Cardiac muscle cell (in vitro differentiated cells and primary cell): ENCODE measurements at places on chromosomes 1 and 21.

DNA sequence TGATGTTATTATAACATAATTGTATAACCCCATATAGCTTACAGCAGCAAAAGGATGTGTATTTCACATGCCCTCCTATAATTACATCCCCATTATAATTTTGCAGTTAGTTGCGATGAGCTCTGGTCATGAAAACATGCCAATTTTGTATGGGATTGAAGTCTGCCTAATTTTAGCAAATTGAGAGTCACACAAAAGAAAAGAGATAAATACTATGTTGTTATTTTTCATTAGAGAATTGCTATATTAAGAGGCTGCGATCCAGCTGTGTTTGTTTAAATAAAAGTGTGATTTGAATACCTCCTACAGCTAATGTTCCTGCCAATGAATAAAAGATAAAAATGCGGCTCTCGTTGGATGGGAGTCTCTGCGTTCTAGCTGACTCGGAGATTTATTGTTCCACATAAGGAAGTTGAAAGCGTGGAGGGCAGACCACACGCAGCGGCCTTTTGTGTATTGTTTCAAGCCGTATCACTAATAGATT lies 461.0 kb upstream of the NFIA start:
- no peaks in the 10 kb centered on the region for H3K36me3 ChIP-seq
- peak; percentile 77 for DNase-seq
- H3K27me3 ChIP-seq = no peaks in the 10 kb centered on the region

DNA sequence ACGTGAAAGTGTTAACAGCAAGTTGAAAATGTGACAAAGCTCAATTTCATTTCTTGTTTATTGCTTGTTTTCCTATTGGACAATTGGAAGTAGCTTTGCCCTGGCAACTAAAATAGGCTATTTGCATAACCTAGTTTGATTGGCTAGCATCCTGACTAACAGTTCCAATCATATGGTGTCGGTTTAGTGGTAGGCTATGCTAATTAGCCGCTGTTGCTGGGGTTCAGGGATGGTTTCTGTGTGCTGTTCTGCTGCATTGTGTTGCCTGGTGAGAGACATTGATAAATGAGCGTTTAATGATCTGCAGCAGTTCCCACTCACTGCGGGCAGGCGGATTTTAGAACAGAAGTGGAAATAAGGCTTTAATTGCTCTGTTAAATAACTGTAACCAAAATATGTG lies 68.5 kb downstream of the DYRK1A start:
- H3K27me3 ChIP-seq = no peaks in the 10 kb centered on the region
- H3K4me3 ChIP-seq = peak overlapping the region; percentile 2
- H3K4me1 ChIP-seq = peaks cover 31% of the 10 kb centered on the region
- no peaks in the 10 kb centered on the region for H3K36me3 ChIP-seq
- peak overlapping the region; percentile 87 for H3K27ac ChIP-seq
- peak; percentile 96 for DNase-seq

- H3K27ac ChIP-seq = no peak overlapping the region
- H3K27me3 ChIP-seq = no peaks in the 10 kb centered on the region
- peaks cover 7% of the 10 kb centered on the region for H3K4me1 ChIP-seq
- H3K36me3 ChIP-seq = peaks cover 41% of the 10 kb centered on the region
- no peak for DNase-seq
Observed at GRCh38 chr1:160357286-160358002, 9.4 kb upstream of the NHLH1 start.

DNA sequence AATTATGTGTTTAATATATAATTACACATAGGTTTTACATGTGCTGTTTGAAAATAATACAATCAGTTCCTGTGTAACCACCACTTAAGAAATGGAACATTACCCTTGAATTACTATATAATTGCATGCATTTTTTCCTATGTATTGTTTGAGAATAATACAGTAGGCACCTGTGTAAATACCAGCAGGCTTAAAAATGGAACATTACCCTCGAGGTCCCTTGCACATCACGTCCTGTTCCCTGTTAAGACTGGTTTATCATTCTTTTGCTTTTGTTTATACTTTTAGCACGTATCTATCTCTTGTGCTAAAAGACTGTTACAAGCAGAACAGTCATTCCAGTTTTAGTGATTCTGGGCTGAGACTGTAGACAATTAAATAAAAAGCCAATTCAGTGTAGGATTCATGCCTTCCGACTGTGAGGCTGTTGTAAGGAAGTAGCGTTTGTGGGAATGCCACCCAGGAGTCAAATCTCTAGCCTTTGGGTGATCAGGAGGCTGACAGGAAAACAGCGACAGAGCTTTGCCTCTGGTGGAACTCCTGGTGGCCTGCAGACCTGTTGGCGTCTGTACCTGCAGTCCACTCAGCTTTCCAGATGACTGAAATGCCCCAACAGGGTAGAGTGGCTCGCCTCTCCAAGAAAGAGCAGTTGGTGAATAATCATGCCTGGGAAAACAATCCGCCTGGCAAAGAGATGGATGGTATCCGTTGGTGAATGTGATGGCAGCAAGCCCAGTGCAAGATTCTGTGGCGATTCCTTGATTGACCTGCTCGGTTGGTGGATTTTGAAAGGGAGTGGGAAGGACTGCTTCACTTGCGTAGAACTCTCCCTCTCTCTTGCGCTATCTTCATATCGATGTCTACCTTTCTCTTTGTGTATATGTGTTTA lies 58.0 kb downstream of the DISC1 start:
- H3K4me3 ChIP-seq = no peak overlapping the region
- no peak for DNase-seq
- no peaks in the 10 kb centered on the region for H3K4me1 ChIP-seq

- peak; percentile 80 for DNase-seq
- no peak overlapping the region for H3K4me3 ChIP-seq
- no peak overlapping the region for H3K27ac ChIP-seq
Observed at GRCh38 chr1:28313702-28314546, 14.9 kb upstream of the MED18 start.

DNA sequence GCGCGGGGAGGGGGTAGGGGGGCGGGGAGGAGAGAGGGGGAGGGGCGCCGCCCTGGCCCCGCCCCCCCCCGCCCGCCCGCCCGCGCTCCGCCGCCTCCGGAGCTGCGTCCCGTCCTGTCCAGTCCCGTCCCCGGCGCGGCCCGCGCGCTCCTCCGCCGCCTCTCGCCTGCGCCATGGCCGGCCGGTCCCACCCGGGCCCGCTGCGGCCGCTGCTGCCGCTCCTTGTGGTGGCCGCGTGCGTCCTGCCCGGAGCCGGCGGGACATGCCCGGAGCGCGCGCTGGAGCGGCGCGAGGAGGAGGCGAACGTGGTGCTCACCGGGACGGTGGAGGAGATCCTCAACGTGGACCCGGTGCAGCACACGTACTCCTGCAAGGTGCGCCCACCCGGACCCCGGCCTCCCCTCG lies at the start of gene AGRN:
Gene AGRN (plus strand): TSS at position 121 of the 405 bp plus-strand sequence. CDS start 53 bp downstream, at position 174.
- H3K27ac ChIP-seq = peak within 1 kb of the TSS; percentile 98
- H3K4me1 ChIP-seq = peaks cover 8% of the 10 kb centered on the region
- H3K4me3 ChIP-seq = peak within 1 kb of the TSS; percentile 93
- DNase-seq = peak; percentile 69
- no peaks in the 10 kb centered on the region for H3K36me3 ChIP-seq
- H3K27me3 ChIP-seq = no peaks in the 10 kb centered on the region

DNA sequence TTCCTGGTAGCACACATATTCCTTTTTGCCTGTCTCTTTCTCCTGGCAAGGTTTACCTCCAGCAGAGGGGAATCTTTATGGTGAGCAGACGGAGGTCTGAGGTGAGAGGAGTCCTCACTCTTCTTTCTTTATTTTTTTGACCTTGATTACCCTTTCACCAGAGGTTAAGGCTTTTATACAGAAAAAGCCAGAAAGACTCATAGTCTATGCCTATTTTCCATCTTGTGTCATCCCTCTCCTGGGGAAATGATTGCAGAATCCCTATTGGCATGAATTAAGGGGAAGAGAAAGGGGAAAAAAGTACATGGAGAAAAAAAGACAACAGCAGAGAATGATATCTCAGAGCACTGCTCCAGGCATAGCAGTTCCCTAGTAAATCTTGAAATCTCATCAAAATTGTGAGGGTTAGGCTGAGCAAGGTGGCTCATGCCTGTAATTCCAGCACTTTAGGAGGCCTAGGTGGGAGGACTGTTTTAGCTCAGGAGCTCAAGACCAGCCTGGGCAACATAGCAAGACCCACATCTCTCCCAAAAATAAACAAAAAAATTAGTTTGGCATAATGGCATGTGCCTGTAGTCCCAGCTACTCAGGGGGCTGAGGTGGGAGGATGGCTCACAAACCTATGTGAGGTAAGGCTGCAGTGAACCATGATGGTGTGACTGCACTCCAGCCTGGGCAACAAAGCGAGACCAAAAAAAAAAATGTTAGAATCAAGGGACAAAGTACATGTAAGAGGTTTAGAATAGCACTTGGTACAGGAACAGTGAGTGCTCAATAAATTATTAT lies 1.2 kb upstream of the XPR1 start:
- H3K27ac ChIP-seq = no peak overlapping the region
- no peaks in the 10 kb centered on the region for H3K27me3 ChIP-seq
- H3K4me1 ChIP-seq = peaks cover 29% of the 10 kb centered on the region

DNA sequence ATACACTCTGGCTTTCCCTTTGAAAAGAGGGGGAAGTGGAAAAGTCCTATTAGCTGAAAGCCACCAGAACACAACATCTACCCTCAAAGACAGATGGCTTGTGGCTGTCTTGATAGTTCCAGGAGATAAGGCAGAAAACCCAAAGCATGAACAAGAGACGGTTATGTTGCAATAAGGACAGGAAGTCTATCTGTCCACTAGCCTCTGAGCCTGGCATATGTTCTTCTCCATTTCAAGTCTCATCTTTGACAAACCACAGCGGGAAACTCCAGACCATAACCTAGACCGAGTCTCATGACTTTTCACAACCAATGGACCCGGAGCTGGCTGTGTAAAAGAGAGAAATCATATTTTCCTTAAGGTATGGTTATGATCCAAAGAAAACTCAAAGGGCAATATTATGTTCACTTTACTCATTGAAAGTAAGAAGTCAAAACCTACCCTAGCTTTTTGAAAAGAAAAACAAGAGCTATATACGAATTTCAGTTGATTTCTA lies 33.8 kb downstream of the DUSP10 start:
- no peak overlapping the region for H3K4me3 ChIP-seq
- peaks cover 10% of the 10 kb centered on the region for H3K36me3 ChIP-seq
- H3K27ac ChIP-seq = no peak overlapping the region
- DNase-seq = peak; percentile 55
- peaks cover 21% of the 10 kb centered on the region for H3K4me1 ChIP-seq

DNA sequence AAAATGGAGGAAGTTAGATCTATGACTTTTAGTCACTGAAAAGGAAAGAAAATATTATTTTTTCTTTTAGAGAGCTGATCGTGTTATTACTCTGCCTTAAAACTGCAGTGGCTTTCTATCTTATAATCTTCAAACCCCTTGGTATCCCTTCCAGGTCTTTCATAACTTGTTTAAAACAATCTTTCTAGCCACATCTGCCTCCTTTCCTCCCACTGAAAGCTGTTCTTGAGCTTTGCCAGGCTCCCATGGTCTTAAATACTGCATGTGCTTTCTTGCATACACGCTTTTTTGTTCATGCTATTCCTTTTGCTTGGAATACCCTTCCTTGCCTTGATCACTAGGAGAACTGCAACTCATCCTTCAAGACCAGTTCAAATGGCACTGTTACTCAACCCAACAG lies 65.9 kb upstream of the GADD45A start:
- H3K4me3 ChIP-seq = no peak overlapping the region
- no peaks in the 10 kb centered on the region for H3K36me3 ChIP-seq
- H3K4me1 ChIP-seq = no peaks in the 10 kb centered on the region
- H3K27me3 ChIP-seq = no peaks in the 10 kb centered on the region

DNA sequence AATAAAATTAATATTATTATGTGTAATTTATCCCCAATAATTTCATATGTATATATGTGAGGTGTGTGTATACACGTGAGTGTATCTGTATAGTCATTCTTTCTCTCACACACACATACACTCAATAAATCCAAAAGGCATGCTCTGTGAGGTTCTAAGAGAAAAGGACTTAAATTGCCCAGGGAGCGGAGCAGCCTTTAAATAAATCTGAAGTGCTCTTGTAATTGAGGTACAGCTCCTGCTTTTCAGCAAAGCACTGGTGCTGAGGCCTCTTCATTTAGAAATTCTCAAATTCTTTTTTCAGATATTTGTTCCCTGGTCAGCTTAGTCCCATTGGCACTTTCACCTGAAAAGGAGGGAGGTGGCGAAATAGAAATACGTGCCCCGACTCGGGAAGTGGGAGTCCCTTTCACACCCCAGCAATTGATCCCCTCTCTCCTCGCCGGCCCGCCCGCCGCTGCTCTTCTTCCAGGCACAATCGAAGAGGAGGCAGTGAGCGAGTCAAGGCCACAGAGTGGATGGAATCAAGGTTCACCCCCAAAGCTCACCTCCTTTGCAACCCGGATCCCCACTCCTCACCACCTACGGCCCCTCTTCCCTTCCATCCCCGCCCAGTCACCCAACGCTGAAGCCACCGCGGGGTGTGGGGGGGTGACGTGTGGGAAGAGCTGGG lies 944 bp downstream of the PLPPR5 start:
- peaks cover 57% of the 10 kb centered on the region for H3K27me3 ChIP-seq
- H3K27ac ChIP-seq = no peak overlapping the region
- DNase-seq = no peak
- no peaks in the 10 kb centered on the region for H3K4me1 ChIP-seq
- no peaks in the 10 kb centered on the region for H3K36me3 ChIP-seq
- H3K4me3 ChIP-seq = peak overlapping the region; percentile 60

DNA sequence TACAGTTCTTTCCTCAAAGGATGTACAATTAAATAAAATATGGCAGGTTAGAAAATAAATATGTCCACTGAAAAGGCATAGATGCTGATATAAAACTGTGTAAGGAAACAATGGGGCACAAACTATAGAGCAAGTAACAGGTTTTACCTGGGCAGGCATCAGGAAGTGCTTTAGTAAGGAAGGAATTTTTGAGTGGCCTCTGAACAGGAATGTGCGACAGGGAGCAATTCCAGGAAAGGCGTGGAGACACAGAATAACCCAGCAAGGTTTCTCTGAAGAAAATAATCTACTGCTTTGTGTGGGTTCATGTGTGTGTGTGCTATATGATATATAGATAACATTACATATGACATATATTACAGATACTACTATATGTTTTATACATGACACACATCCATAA lies 128.4 kb downstream of the RGS21 start:
- no peak for DNase-seq
- H3K4me1 ChIP-seq = no peaks in the 10 kb centered on the region
- no peak overlapping the region for H3K4me3 ChIP-seq
- no peaks in the 10 kb centered on the region for H3K36me3 ChIP-seq
- H3K27me3 ChIP-seq = no peaks in the 10 kb centered on the region
- H3K27ac ChIP-seq = no peak overlapping the region

GRCh38 chr1:180201451-180202200 lies 28.4 kb upstream of the LHX4 start:
- no peaks in the 10 kb centered on the region for H3K4me1 ChIP-seq
- H3K27me3 ChIP-seq = no peaks in the 10 kb centered on the region
- no peaks in the 10 kb centered on the region for H3K36me3 ChIP-seq
